Osteoblast (primary cell): ENCODE measurements at places on chromosomes 12 and 14. TPM values are rescaled to one million over a fixed set of nuclear protein-coding genes. Genes with fewer than 3 reads are reported as not detected.

The MYO1H gene
- total RNA-seq = 1.5 TPM in 1 of 2 replicates, not detected in the other

The RHOJ gene
- total RNA-seq = 3.8 and 4.3 TPM in 2 replicates

The TAS2R42 gene
- not detected in 2 replicates for total RNA-seq

The SLC17A8 gene
- not detected in 2 replicates for total RNA-seq

The DRAM1 gene
- total RNA-seq = 141 and 150 TPM in 2 replicates

DNA sequence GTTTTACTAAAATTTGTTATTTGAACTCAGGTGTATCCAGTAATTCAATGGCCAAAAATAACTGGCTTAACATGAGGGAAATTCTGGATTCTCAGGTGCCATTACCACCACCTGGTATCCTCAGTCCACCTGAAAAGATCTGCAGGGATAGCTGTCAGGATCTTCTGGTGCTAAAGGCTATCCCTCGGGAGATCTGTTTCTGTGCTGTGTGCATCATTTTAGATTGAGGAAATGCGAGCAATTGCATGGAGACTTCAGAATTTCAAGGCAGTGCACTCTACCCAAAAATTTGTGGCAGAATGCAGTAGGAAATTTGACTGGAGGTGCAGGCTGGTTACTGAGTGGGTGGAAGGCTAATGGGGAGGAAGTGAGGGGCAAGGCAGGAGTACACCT, 26.4 kb downstream of the ZCCHC8 start:
- DNase-seq = no peak

DNA sequence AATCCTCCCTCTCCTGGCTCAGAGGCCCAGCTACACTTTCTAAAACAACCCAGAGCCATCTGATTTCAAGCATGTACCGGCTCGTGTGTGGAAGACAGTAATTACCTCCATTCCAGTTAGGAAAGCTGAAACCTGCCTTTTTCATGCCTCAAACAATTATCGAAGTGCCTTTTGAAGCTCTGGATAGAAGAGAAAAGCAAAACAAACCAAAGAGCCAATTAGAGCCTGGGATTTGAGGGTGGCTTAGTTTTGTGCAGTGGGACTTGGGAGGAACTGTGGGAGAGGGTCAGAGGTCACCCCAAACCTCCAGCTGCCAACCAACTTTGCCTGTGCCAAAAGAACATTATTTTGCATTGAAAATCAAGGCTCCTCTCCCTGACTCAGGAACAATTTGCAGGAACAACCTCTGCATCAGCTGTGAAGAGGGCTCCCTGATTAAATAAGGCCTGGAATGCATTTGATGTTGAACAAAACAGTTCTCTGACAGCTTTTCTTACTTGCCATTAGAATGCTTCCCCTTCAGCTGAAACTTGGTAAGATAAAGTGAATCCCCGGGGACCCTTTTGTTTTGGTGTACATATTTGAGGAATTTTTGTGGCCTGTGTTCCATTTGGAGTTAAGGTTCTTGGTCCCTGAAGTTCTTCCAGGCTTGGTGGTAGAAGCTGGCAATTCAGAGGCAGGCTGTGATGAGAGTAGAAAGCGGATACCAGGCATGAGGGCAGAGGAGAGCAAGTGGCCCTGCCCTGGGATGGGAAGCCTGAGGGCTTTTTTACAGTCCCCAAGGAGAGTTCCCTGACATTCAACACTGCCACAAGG, 270.1 kb downstream of the ZFP36L1 start:
- peak overlapping the region; percentile 29 for H3K27ac ChIP-seq
- peak; percentile 37 for DNase-seq
- H3K27me3 ChIP-seq = no peaks in the 10 kb centered on the region
- H3K4me1 ChIP-seq = peaks cover 37% of the 10 kb centered on the region
- no peaks in the 10 kb centered on the region for H3K36me3 ChIP-seq

DNA sequence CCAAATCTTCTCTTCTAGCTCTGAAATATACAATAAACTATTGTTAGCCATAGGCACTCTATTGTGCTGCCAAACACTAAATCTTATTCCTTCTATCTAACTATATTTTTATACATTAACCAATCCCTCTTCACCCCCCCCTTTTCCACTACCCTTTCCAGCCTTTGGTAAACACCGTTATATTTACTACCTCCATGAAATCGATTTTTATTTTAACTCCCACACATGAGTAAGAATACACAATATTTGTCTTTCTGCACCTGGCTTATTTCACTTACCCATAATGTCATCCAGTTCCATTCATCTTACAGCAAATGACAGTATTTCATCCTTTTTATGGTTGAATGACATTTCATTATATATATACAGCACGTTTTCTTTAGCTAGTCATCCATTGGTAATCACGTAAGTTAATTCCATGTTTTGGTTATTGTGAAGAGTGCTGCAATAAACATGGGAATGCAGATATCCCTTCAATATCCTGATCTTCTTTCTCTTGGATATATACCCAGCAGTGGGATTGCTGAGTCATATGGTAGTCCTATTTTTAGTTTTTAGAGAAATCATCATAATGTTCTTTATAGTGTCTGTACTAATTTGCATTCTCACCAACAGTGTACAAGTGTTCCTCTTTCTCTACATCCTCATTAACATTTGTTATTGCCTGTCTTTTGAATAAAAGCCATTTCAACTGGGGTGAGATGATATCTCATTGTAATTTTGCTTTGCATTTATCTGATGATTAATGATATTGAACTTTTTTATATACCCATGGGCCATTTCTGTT, 34.2 kb upstream of the PLBD1 start:
- no peak for DNase-seq
- no peaks in the 10 kb centered on the region for H3K27me3 ChIP-seq
- H3K36me3 ChIP-seq = no peaks in the 10 kb centered on the region
- no peak overlapping the region for H3K27ac ChIP-seq

GRCh38 chr12:55845361-55845760, 2.6 kb upstream of the MMP19 start:
- no peak overlapping the region for H3K4me3 ChIP-seq
- H3K27me3 ChIP-seq = no peaks in the 10 kb centered on the region
- peaks cover 2% of the 10 kb centered on the region for H3K36me3 ChIP-seq
- DNase-seq = no peak

DNA sequence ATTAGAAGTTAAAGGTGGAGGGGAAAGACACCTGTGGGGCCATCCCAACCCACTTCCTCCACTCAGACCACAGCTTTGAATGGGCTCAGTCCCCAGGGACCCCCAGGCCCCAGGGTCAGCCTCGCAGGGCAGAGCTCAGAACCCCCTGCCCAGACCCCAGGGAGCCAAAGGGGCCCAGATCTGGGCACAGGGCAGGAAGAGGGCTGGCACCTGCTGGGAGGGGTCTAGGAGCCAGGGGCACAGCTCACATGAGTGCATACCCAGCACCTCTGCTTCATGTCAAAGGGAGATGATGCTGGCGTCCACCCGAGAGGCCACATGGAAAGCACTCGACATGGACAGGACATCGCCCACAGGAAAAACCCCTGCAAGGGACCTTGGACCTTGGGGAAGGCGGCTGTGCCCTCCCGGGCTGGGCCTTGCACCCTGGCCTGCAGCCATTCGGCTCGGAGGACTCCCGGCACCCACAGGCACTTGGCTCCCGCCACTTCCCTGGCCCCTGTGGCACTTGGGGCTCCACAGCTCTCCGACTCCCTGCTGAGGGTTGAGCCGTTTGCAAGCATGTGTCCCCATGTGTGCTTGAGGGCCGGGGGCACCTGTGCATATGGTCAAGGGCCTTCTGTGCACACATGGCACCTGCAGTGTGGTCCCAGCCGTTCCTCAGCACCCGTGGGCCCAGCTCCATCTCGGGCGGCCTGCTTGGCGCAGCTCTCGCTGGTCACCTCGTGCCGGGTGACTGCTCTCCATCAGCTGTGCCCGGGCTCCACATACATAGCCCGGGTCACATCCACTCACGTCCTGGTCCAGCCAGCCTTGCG, 7.8 kb upstream of the AMN start:
- H3K27me3 ChIP-seq = no peaks in the 10 kb centered on the region
- H3K36me3 ChIP-seq = no peaks in the 10 kb centered on the region
- H3K27ac ChIP-seq = no peak overlapping the region
- no peaks in the 10 kb centered on the region for H3K4me1 ChIP-seq

- H3K27me3 ChIP-seq = no peaks in the 10 kb centered on the region
- peaks cover 15% of the 10 kb centered on the region for H3K36me3 ChIP-seq
- no peak overlapping the region for H3K4me3 ChIP-seq
- no peaks in the 10 kb centered on the region for H3K4me1 ChIP-seq
Observed at GRCh38 chr12:124947561-124948398, 33.3 kb upstream of the UBC start.

DNA sequence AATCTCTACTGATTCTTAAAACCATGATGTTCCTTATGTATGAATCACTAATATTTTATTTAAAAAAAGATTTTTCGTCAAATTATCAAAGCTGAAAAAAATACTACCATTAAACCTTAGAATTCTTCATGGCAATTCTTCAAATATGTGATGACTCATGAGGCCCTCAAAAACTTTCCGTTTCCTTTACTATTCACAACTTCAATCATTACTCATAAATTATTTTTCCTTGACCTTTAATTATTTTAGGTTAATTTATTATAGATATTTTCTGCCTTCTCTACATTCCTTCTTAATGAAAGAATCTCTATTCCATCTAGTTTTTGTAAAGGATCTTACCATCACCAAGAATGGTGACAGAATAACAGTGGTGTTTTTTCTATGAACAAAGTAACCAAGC, 162.1 kb upstream of the SOX5 start:
- H3K36me3 ChIP-seq = no peaks in the 10 kb centered on the region
- H3K4me3 ChIP-seq = no peak overlapping the region
- H3K27ac ChIP-seq = no peak overlapping the region

DNA sequence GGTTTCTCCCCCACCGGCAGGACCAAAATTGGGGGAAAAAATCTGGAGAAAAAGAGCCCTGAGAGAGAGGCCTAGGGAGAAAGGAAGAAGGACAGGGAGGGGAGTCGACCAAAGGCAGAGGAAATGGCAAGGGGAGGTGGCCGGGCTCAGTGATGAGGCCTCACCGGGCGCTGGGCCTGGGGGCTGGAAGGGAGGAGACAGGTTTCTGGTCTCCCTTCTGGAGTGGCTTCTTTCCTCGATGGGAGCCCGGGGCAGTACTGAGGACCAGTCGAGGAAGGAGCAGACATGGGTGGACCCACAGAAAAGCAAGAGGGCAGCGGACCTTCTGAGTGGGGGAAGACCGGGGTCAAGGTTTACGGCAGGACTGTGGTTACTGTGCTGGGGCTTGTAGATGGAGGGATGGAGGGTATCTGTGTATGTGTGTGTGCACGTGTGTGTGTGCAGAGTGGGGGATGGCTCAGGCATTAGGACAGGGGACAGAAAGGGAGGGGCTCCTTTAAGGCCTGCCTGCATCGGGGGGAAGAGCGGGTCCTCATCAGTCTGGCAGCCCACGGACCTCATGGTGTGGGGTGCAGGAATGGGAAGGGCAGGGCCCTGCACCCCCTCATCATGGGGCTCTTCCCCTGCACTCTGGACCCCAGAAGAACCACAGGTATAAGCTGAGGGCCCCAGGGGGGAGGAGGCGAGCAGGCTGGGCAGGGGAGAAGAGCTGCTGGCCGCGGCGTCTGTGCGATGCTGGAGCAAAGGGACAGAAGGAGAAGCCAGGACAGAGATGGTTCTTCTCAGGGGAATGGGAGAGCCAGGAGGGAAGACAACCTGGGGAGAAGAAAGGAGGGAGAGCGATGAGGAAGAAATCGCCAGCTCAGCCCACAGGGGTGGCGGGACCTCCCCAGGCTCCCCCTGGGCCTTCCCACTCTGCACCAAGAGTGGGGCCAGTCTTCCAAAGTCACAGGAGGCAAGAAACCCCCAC, 15.1 kb upstream of the RPLP0 start:
- H3K27me3 ChIP-seq = no peaks in the 10 kb centered on the region
- H3K4me3 ChIP-seq = no peak overlapping the region
- no peaks in the 10 kb centered on the region for H3K4me1 ChIP-seq
- H3K36me3 ChIP-seq = peaks cover 85% of the 10 kb centered on the region
- no peak overlapping the region for H3K27ac ChIP-seq

GRCh38 chr12:113403435-113404415, at the start of gene SDS:
TSS of gene SDS (minus strand) at chr12:113403887. CDS start at chr12:113399708, 4,179 bp downstream.
- H3K4me1 ChIP-seq = no peaks in the 10 kb centered on the region
- H3K4me3 ChIP-seq = no peak within 1 kb of the TSS
- H3K27me3 ChIP-seq = no peaks in the 10 kb centered on the region
- peak; percentile 68 for DNase-seq
- H3K36me3 ChIP-seq = no peaks in the 10 kb centered on the region

DNA sequence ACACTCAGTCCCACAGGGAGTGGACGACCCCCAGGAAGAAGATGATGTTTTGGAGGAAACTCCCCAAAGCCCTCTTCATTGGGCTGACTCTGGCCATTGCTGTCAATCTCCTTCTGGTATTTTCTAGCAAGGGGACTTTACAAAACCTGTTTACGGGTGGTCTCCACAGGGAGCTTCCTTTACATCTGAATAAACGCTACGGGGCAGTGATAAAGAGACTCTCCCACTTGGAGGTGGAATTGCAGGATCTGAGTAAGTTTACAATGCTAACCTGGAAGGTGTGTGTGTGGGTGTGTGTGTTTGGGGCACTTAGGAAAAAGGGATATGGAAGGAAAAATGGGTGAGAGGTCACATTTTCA, 416 bp downstream of the GALNT8 start:
- H3K36me3 ChIP-seq = no peaks in the 10 kb centered on the region
- no peaks in the 10 kb centered on the region for H3K4me1 ChIP-seq
- no peak overlapping the region for H3K4me3 ChIP-seq
- H3K27ac ChIP-seq = no peak overlapping the region
- no peaks in the 10 kb centered on the region for H3K27me3 ChIP-seq
